ENCODE measurements at places on chromosomes 6 and 20. TPM values are rescaled to one million over a fixed set of nuclear protein-coding genes. Genes with fewer than 3 reads are reported as not detected.

The C6orf118 gene
- total RNA-seq: 0.52 TPM

The CST2 gene
- total RNA-seq: not detected

The DEFB132 gene
- total RNA-seq: not detected

The TBXT gene
- total RNA-seq: not detected

The FNDC11 gene
- 0.75 TPM for total RNA-seq

DNA sequence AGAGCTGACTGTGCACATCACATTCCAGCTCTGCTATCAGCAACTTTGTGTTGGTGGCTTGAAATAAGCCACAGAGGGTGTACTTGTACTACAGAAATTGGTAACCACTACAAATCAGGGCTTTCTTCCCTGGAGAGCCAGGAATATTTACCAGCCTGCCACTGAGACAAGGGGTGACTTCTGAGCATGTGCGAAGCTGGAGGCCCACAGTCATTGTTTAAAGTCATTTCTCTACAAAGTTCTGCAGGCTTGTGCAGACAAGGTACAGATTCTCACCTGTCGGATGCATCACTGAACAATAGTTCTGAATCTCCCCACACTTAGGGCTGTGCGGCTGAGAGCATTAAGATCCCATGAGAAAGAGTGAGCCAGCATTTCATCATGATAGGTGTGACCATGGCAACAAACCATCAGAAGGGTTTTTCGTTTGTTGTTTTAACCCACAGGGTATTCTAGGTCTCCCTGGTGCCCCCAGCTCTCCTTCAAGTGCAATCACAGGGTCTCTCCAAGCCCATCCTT lies 292.8 kb downstream of the CDC5L start:
- DNase-seq: no peak

- peak; percentile 33 for DNase-seq
Observed at GRCh38 chr6:139109558-139109957, 25.3 kb upstream of the HECA start.

DNA sequence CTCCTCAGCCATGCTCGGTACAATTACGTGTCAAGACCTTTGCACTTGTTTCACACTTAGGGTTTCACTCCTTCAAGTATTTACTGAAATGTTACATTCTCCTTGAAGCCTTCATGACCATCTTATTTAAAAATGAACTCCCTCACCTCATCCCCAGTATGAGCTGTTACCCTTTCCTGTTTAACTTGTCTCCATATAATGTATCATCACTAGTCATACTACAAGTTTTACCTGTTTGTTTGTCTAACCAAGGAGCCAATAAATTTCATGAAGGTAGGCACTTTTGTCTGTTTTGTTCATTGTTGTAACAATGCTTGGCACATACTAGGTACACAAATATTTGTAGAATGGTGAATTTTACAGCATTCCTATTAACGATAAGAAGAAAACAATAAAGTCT lies 46.1 kb upstream of the MTRF1L start:
- DNase-seq: no peak

DNA sequence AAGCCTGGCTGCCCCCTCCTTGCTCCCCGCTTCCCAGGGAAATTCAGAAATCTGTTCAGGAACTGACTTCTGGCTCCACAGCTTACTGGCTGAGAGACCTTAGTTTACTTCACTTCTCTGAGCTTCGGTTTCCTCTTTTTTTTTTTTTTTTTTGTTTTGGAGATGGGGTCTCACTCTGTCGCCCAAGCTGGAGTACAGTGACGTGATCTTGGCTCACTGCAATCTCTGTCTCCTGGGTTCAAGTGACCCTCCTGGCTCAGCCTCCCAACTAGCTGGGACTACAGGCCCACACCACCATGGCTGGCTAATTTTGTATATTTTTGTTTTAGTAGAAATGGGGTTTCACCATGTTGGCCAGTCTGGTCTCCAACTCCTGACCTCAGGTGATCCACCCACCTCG lies 14.9 kb downstream of the PTK7 start:
- no peak for DNase-seq

DNA sequence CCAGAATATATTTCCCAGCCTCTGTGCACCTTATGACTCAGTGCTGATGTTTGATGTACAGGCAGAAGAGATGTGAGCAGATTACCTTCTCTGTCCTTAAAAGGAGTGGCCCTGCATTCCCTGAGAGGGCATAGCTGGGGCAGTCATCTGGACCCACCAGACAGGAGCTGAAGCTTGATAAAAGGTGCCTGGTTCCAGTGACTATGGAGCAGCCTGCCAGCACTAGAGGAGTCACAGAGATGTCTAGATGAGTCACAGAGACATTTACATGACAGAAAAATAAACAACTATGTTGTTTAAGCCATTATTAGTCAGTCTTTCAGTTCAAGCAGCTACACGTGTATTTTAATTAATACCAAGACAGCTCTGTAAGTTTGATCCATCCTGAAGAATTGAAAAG lies 237.1 kb upstream of the MOCS1 start:
- no peak for DNase-seq

- DNase-seq: no peak
Observed at GRCh38 chr20:44208770-44209169, 1.8 kb downstream of the OSER1 start.
